ENCODE measurements at places on chromosomes 2 and 18.

GRCh38 chr2:207362716-207363115, 167.0 kb upstream of the CREB1 start:
- no peak for DNase-seq

- no peak for DNase-seq
Observed at GRCh38 chr18:55323051-55323994, 264.7 kb downstream of the TCF4 start.

- DNase-seq, result no peak
Observed at GRCh38 chr2:6914828-6915227, 2.4 kb upstream of the RNF144A start.

DNA sequence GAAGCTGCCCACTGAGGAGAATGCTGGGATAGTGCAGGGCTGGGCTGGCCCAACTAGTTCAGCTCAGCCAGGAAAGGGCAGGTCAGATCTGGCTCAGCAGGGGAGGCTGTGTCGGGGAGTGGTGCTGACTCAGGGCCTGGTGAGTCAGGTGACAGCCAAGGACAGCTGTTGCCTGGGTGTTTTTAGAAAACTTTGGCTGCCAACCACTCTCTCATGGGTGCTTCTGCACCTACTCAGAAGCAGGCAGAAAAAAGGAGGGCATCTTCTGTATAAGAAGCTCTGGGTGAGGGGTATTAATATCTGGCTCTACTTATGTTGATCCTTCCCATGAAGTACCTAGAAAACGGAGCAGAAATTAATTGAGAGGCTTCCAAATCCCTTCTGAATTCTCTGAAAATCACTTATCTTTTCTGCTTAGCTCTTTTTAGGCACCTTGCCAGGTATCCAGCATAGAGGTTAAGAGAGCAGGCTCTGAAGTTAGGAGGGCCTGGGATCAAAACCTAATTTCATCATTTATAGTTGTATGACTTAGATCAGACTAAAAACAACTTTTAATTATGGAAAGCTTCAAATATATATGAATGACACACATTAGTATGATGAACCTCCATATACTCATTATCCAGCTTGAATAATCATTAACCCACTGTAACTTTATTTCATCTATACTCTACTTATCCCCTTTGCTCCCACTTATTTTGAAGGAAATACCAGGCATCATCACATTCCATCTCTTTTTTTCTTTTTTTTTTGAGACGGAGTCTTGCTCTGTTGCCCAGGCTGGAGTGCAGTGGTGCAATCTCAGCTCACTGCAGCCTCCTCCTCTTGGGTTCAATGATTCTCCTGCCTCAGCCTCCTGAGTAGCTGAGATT, 15.5 kb upstream of the RAB10 start:
- peak; percentile 89 for DNase-seq

DNA sequence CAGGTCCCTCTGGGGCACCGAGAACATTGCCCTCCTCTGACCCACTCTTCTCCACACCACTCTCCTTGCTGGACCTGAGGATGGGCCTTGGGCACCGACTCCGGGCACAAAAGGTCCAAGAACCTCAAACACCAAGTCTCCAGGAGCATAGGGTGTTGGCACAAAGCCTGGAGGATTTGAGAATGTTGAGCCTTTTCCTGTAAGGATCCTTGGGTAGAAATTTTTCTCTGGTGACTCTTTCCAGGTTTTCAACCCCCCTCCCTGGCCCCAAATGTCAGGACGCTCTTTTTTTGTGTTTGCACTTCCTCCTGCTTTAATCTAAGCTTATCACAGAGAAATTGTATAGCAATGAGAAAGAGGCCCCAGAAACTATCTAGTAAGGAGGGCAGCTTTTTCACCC, 9.2 kb downstream of the SPR start:
- DNase-seq, result no peak

DNA sequence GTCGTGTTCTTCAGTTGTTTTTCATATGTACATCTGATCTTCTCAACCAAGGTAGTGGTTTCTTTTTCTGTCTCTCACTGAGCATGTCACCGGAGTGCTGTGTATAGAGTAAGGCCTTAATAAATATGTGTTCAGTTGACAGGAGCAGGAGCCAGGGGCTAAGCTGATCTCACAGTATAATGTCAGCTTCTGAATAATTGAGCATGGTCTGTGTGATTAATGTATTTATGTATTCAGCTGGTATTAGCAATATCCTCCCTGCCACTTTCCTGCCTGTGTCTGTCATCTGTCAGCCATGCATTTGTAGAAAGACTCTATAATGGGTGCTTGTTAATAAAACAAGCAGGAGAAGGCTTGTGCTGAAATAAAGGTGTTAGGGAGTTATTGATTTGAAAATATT, 198.9 kb downstream of the ADCYAP1 start:
- DNase-seq, result no peak

GRCh38 chr2:16691261-16691660, 25.6 kb upstream of the CYRIA start:
- no peak for DNase-seq

- DNase-seq, result no peak
Observed at GRCh38 chr2:197059477-197059876, 133.0 kb upstream of the PGAP1 start.

All from stromal cell of bone marrow (primary cell).